Activated naive CD8-positive, alpha-beta T cell treated with anti-CD3 and anti-CD28 coated beads, Interleukin-2, amount 10 ng/mL, durations not matched to agents 7 days and 5 days (primary cell): ENCODE measurements at places on chromosomes 5 and 9. TPM values are rescaled to one million over a fixed set of nuclear protein-coding genes. Genes with fewer than 3 reads are reported as not detected.

DNA sequence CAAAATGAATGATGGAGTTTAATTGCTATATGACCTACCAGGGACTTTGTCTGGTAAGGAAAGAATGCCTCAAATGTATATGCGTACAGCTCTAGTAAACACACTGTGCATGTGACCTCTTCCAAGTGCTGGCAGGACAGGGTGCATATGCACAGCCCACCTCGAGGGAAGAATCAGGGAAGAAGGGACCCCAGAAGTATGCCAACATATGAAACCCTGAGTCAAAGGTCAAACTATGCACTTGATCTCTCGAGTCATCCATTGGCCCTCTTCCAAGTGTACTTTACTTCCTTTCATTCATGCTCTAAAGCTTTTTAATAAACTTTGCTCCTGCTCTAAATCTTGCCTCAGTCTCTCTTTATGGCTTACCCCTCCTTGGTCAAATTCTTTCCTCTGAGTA is 804.6 kb upstream of the COX7C start:
- DNase-seq = no peak

GRCh38 chr5:166031926-166032325 is 2259.5 kb upstream of the WWC1 start:
- DNase-seq = no peak

GRCh38 chr9:125540497-125540896 is 166.5 kb downstream of the MAPKAP1 start:
- no peak for DNase-seq

- DNase-seq = no peak
Observed at GRCh38 chr5:5140479-5141338, 579 bp downstream of the ADAMTS16 start.

DNA sequence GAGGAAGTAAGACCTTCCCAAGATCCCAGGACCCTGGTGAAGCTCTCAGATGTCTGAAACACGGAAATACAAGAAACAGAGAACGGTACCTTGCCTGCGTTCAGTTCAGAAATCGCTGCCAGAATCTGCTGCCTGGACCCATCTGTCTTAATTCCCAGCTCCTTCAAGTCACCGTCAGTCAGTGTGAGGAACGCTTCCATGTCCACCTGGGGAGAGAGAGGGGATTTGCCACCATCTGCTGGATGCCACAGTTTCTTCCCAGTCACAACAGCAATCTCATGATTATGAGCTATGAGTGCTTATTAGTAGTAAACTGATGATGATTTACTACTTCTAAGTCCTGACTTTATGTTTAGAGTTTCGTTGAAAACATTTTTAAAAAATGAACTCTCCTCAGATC is 36.7 kb upstream of the GABBR2 start:
- DNase-seq = no peak

GRCh38 chr5:81517462-81517861 is 123.5 kb upstream of the ACOT12 start:
- DNase-seq = no peak

DNA sequence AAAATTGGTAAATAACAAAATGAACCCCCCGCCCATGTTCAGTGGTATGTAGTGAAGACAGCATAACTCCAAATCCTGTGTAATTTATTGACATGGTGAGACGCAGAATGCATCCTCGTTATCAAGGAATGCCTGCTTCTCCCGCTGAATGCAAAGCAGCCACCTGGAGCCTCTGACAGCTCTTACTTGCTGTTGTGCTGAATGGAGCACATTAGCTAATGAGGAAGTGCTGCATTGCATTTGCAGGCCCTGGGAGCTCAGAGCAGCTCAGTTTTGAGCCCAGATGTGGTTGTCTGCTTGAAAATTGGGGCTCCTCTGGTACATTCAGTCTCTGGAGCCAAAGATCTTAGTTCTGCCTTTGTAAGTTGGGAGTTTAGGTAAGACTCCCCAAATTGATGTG is 28.9 kb downstream of the PLAC8L1 start:
- no peak for DNase-seq

- DNase-seq = no peak
Observed at GRCh38 chr5:85990998-85991397, 626.7 kb upstream of the COX7C start.

DNA sequence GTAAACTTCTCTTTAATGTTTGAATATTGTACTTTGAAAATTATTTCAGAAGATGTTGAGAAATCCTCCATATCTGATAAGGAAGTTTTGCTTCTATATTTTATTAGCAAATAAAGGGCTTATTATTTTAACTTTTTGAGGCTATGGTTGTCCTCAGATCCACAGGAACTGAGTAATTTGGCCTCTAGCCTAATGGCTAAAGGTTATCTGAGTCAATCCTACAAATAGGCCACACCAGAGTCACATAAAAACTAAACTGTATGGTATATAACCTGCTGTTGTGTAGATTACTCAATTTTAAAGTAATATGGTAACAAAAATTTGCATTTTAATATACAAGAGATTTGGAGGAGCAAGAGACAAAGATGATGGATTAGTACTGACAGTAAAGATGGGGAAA is 549.2 kb upstream of the GRAMD2B start:
- DNase-seq = no peak

DNA sequence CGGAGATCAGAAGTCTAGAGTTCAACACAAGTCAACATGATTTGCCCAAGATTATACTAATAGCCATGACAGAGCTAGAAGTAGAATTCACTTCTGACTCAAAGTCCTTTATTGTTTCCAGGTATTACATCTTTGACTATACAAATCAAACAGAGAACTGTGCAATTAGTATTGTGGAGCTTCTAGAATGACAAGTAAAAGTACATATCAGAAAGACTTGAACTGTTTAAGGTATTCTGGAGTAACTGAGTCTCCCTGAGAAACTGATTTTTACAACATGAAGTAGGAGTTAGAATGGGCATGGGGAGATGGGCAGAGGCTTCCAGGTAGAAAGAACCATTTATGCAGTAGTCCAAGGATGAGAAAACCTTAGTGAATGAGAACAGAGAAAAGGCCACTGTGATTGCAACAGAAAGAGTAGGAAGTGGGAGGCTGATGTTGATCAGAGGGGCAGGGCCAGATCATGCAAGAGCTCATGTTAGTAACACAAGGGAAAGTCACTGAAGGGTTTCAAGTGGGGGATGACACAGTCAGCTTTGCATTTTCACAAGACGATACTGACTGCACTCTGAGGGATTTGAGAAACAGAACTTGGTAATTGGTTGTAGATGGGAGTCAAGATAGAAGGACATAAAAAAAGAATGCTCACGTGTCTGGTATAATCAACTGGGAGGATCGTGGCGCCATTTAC is 280.7 kb downstream of the RFX3 start:
- DNase-seq = no peak

GRCh38 chr9:21454149-21454548 is 13.9 kb downstream of the IFNA1 start:
- no peak for DNase-seq

GRCh38 chr9:93823245-93824072 is 131.7 kb downstream of the BARX1 start:
- DNase-seq = no peak

DNA sequence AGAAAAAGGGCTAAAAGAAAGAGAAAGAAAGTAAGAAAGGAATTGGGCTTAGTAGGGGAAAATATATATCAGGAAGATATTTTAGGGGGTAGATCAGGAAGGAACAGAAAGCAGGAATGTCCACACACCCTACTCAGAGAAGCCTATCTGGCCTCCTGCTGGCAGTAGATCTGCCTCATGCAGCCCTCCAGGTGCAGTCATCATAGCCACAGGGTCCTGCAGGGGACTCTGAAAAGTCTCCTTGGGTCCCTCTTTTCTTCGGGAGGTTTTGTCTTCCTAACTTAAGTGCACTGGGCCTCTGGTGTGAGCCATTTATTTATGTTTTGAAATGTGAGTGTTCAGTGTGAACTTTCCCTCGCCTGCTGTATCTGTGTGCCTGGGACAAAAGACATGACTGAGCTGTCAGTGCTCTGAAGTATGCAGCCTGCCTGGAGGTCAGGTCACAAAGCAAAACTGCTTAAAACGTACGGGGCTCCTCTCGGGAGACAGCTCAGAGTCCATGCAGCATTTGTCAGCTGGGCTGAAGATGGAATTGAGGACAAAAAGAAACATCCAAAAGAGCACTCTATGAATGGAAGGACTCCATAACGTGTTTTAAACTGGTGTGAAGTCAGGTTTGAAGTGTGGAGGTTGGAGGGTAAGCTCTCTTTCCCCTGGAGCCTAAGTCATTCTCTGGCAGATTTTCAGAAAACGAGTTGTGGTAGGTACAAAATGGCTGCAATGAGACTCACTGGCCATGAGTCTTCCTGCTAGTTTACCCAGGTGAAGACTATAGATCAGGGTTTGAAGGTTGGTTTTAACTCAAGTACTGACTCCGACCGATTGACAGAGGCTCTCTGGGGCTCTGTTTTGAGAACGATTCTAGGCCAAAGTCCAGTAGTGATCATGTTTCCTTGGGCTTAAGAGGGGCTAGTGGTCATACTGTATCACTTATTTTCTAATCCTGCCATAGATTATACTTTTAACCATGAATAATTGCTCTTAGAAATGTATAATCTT is 151.8 kb upstream of the GDNF start:
- no peak for DNase-seq

DNA sequence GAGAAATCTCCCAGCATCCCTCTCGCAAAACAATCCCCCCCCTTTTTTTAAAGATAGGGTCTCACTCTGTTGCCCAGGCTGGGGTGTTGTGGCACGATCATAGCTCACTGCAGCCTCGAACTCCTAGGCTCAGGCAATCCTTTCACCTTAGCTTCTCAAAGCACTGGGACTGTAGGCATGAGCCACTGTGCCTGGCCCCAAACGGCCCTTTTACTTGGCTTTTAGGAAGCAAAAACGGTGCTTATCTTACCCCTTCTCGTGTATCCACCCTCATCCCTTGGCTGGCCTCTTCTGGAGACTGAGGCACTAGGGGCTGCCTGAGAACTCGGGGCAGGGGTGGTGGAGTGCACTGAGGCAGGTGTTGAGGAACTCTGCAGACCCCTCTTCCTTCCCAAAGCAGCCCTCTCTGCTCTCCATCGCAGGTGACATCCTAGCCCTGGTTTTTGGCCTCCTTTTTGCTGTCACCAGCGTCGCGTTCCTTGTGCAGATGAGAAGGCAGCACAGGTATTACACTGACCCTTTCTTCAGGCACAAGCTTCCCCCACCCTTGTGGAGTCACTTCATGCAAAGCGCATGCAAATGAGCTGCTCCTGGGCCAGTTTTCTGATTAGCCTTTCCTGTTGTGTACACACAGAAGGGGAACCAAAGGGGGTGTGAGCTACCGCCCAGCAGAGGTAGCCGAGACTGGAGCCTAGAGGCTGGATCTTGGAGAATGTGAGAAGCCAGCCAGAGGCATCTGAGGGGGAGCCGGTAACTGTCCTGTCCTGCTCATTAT is 6.8 kb downstream of the CA9 start:
- DNase-seq = no peak

- no peak for DNase-seq
Observed at GRCh38 chr5:156121234-156121633, 205.7 kb upstream of the SGCD start.

DNA sequence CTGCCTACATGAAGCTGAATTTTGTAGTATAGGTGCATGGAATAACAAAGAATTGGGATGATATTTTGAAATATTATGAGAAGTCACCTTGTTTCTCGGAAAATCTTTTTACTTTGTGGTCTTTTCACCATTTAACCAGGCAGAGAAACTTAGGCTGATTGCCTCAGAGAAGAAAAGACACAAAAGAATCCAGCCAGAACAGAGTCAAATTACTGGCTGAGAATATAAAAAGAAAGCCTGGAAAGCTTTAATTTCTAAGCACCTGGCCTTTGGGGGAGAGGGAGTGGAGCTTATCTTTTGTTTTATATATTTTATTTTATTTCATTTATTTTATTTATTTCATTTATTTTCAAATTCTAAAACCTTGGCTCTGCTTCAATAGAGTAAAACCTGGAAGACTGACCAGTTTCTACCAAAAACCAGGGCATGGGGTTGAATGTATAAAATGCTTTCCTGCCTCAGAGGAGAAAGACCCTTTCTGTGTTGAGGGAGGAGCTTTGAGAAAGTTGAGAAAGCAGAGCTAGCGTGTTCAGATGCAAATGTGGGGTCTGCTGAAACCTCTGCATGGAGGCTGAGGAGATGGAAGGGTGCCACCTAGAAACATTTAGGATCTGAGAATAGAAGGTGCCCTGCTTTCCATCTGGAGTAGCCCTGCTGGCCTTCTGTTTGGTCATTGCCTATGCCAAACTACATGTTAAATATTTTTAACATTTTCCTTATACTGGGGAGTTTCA is 81.6 kb downstream of the NREP start:
- no peak for DNase-seq

DNA sequence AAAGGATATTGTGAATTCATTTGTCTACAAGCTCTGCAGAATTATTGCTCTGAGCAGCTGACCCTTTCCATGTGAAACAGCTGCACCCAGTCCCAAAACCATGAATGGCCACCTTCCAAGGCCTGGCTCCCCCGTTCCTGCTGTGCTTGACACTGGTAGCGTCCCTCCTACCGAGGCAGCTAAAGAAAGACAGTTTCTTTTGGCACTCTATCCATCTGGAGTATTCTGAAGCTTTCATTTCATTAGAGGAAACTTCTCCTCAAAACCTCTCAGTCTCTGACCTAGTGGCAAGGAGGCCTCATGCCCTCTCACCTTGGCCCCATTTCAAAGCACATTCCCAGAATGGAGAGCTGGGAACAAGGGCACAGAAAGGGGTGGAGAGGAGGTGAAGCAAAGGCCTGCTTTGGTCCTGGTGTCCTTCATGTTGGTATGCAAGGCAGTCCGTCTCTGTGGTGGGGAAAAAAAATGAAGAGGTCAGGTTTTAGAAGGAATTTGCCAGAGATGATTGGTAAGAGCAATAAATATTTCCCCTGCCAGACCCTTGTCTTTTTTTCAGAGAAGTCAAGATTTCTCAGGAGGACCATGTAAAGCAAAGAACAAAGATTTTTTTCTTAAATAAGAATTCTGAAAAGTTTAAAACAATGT is 232.0 kb downstream of the RFK start:
- DNase-seq = no peak

DNA sequence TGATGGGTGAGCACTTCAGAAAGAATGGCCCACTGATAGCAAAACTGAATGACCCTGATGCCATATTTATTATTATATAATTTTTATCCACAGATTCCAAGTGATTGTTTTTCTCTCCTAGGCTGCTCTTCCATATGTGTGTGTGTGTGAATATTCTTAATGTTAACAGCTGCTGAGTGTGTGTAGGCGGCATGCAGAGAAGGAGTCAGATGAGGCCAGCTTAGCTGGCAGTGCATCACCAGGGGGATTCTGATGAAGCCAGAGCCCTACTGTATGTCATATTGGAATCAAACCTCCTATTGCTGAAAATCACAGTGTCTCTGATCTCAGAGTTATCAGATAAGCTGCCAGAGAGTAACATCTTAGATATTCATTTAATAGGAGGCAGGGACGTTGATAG is 177.1 kb downstream of the DMAC1 start:
- DNase-seq = no peak

- DNase-seq = no peak
Observed at GRCh38 chr9:129416821-129417539, 203.9 kb downstream of the C9orf50 start.

Gene C9orf72
- 16.4 TPM for total RNA-seq

Gene SH3TC2
- total RNA-seq = not detected

Gene SVEP1
- total RNA-seq = not detected

Gene SLC6A3
- total RNA-seq = 0.08 TPM

Gene OLFML2A
- total RNA-seq = not detected

Gene SMIM23
- not detected for total RNA-seq

Gene INSYN2B
- total RNA-seq = not detected

Gene CCDC180
- total RNA-seq = 5.8 TPM
